ENCODE measurements at places on chromosomes 7 and 10.
A peak's percentile ranks its signal among the peaks of the same experiment; 100 is the strongest.

- no peak for DNase-seq
Observed at GRCh38 chr10:32149252-32149955, 93.2 kb upstream of the KIF5B start.

GRCh38 chr10:18658271-18659124 is 733 bp upstream of the ARL5B start:
- no peak for DNase-seq

GRCh38 chr10:62814756-62815380 is 1.3 kb downstream of the EGR2 start:
- DNase-seq, result no peak

GRCh38 chr10:10209167-10209566 is 808.5 kb upstream of the CELF2 start:
- no peak for DNase-seq

- no peak for DNase-seq
Observed at GRCh38 chr7:44494960-44495359, 4.5 kb upstream of the NUDCD3 start.

DNA sequence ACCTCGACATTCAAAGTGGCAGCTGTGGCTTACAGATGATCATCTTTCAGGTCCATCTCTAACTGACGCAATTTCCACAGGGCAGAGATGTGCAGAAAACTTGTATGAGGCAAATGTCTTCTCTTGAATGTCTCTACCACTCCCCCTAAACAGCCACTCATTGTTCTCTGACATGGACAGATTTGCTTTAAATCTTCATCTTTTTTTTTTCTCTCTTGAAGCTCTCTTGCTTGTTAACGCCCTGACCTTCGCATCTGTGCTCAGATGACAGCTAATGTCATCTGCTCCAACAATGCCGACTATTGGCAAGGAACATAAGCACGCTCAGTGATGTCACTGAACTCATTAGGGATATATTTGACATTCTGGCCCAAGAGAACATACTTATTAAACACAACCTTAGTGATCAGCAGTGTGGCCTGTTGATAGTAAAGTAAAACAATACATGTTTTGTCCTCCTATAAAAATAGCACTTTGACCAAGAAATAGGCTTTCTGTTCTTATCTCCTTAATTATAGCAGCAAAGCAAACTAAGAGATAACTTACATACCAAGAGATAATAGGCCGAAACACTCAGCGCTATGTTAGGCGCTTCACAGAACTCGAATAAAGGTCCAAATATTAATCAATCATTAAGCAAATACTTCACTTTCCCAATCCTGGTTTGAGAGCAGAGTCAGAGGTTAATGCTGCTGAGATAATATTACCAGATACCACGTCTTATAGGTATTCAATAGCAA is 583.5 kb downstream of the PARD3 start:
- no peak for DNase-seq

DNA sequence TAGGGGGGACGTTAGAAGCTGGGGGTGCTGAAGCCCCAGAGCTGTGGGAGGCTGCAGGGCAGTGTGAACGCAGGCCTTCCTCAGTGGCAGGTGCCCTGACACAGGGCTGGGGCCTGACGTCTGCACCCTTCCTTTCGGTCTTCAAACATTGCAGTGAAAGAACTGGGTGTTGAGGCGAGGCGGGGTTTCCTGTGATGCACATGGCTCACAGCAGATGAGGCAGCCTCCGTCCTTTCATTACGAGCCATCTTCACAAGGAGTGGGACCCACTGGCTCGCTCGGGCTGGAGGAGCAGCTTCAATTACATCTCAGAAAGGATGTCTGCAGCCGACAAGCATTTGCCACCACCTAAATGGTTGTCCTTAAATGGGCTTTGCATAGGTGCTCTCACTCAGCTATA is 180.3 kb upstream of the SHH start:
- DNase-seq, result no peak

- no peak for DNase-seq
Observed at GRCh38 chr7:116834815-116835504, 27.4 kb upstream of the CAPZA2 start.

- DNase-seq, result no peak
Observed at GRCh38 chr7:13933536-13933935, 55.9 kb downstream of the ETV1 start.

GRCh38 chr7:150538259-150538658 is 23.6 kb downstream of the GIMAP7 start:
- DNase-seq, result no peak

GRCh38 chr7:104272767-104273384 is 55.5 kb upstream of the LHFPL3 start:
- DNase-seq, result peak; percentile 22

DNA sequence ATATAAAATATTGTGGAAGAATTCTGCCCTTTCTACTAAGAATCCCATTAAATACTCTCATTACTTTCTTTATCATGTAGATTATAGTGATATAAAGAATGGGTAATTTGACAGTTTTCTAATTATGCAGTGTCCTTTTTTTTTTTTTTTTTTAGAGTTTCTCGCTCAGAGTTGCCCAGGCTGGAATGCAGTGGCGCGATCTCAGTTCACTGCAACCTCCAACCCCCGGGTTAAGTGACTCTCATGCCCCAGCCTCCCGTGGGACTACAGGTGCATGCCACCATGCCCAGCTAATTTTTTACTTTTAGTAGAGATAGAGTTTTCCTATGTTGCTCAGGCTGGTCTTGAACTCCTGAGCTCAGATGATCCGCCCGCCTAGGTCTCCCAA is 1143.4 kb upstream of the SORCS1 start:
- DNase-seq, result no peak

- no peak for DNase-seq
Observed at GRCh38 chr10:121567569-121567968, 30.7 kb downstream of the FGFR2 start.

DNA sequence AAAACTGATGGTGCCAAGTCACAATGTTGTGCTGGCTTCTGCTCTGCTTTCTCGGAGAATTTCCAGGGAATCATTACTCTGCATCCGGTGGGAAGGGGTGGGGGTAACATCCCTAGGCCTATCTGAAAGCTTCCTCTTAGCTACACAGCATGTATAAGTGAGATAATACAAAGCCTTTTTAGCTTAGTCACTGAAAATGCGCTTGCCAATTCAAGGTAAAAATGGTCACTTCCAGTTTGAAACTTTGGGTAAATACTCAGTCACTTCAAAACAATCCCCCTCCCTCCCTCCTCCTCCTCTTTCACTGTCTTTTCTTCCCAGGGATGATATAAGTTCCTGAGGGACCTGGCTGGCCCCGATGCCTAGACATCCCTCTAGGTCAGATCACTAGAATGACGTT is 57.3 kb upstream of the APBB1IP start:
- no peak for DNase-seq

- DNase-seq, result no peak
Observed at GRCh38 chr10:116870949-116871348, 21.6 kb downstream of the ENO4 start.

- DNase-seq, result no peak
Observed at GRCh38 chr10:14048930-14049613, 281.7 kb downstream of the FRMD4A start.

DNA sequence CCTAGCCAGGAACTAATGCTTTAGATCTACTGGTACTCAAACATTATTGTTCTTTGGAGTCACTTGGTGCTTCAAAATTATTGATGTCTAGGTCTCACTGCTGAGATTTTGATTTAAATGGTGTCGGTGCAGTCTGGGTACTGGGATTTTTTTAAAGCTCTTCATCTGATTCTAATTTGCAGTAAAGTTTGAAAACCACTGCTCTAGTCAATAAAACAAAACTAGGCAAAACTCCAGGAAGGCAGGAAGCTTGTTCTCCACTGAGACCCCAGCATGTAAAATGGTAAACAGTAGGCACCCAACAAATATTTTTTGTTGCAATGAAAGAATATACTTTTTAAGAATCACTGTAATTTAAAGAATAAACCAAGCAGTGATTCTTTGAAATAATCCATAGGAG is 49.7 kb downstream of the ADD3 start:
- no peak for DNase-seq

GRCh38 chr10:111390813-111391563 is 314.2 kb downstream of the ADRA2A start:
- DNase-seq, result no peak

DNA sequence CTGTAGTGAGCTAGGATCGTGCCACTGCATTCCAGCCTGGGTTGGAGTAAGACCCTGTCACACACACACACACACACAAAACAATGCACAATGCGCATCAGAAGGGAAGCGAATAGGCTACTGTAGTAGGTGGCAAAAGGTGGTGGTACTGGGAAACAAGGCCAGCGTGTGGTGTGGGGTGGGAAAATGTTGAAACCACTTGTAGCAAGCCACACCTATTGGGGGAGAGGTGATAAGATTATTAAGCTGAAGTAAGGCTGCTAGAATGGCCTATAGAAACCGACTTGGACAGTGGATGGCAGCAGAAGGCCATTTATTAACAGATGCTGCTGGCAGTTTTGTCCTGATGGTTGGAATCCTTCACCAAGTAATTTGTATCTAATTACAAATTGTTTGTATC is 7.2 kb upstream of the CHCHD1 start:
- no peak for DNase-seq

- DNase-seq, result no peak
Observed at GRCh38 chr10:125591886-125592285, 91.1 kb downstream of the TEX36 start.

GRCh38 chr10:118563373-118563890 is 32.0 kb downstream of the PRLHR start:
- DNase-seq, result no peak

DNA sequence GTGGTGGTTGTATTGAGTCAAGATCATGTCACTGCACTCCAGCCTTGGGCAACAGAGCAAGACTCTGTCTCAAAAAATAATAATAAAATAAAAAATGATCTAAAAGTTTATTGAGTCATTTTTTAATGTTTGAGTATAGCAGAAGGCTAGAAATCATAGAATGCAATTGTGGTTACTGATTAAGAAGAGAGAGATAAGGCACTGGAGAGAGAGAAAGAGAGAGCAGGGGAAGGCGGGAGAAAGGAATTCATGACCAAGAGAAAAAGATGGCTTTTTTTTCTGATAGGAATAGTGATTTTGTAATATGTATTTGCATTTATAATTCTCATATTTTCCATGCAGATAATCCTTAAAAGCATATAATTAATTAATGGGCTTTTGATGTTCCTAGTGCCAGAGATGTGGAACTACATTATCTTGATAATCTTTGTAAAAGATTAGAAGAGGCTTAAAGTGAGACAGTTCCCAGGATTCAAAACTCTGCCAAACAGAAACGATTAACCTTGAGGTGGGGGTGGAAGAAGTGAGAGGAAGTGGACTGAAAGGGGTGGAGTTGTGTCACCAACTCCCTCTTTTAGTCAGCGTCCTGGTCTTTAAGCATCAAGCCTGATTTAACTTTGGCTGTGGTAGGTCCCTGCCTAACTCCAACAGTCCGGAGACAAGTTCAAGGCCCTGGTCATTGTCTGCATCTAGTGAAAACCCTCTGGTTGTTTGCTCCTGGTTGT is 76.2 kb downstream of the CHN2 start:
- no peak for DNase-seq

DNA sequence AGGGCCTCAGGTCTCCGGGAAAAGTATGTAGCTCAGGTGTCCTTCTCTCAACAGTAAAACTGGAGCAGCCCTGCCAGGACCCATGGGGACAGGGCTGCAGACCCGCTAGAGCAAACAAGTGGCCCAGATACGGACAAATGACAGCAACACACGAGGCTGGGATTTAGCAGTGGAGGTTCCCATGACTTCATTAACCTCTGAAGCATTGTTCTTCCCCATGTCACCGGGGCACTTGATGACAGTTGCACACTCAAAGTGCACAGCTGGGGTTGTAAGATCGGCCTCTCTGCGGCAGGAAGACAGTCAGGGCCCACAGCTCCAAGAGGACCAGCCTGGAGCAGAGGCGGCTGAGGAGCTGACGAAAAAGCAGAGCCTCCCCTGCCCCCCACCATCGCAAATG is 12.5 kb upstream of the PODXL start:
- no peak for DNase-seq

DNA sequence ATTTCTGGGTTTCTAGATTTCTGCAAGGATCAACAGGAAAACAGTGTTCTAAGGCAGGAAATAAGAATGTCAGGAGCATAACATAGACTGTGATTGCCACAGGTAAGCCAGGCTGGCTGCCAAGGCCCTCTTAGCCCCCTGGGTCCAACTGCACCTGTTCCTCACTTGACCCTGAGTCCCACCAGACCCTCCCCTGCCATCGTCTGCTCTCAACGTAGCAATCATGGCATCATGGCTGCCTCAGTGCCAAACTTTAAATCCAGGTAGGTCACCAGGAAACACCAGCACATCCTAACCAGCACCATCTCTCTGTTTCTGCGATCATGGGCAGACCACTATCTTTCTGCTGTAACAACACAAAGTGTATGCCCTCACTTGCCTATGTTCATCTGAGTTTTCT is 267.2 kb downstream of the PAXIP1 start:
- no peak for DNase-seq

GRCh38 chr10:102135956-102136526 is 3.2 kb downstream of the PPRC1 start:
- DNase-seq, result no peak

- DNase-seq, result no peak
Observed at GRCh38 chr10:71251319-71251718, 38.9 kb downstream of the UNC5B start.

DNA sequence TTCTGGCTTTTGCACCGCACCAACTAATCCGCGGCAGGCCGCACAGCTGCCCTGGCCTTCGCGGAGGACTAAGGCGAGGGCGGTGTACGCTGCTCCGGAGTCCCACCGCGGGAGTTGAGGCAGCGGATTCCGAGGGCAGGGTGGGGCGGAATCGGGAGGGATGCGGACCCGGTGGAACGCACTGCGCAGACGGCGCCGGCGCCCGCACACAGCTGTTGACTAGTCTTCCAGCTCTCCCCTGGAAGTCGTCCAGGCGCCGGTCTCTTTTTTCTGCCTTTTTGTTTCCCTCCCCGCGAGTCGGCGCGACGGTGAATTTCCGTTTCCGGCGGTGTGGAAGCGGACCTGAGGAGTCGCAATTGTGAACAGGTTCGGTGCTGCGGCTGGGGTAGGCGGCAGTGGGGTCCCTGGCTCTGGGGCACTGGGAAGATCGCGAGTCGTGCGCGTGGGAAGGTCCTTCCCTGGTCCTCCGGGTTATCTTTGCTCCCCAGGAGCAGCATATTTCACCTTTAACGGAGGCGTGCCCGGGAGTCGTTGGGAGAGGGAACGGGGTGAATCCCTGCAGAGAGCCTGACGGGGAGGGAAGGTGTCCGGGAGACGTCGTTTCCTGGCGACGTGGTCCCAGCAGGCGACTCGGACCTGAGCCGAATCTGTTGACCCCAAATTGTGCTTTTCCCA is at the start of gene ASAH2B:
ASAH2B (plus strand) TSS at position 319 of the 675 bp plus-strand sequence. CDS start 5,195 bp downstream, outside the sequence.
- peak; percentile 56 for DNase-seq

DNA sequence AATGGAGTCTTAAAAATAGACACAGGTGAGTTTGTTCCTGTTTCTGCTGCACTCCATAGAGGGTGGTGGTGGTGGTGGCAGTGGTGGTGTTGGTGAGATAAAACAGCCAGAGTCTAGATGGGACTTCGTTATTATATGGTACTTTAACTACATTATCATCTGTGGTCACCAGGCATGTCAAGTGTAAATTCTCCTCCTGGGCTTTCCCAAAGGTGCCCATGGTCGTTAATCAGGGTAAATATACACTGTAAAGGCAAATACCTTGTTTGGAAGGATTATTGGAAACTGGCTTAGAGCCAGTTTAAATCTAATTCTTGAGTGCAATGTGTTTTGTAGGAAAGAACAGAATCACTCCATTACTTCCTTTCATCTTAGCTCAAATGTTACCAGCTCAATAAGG is 21.5 kb upstream of the COMMD3 start:
- no peak for DNase-seq

All from NT2/D1 (cell line).